Activated naive CD8-positive, alpha-beta T cell treated with anti-CD3 and anti-CD28 coated beads for 36 hours (primary cell): ENCODE measurements at places on chromosomes 13 and 19.

DNA sequence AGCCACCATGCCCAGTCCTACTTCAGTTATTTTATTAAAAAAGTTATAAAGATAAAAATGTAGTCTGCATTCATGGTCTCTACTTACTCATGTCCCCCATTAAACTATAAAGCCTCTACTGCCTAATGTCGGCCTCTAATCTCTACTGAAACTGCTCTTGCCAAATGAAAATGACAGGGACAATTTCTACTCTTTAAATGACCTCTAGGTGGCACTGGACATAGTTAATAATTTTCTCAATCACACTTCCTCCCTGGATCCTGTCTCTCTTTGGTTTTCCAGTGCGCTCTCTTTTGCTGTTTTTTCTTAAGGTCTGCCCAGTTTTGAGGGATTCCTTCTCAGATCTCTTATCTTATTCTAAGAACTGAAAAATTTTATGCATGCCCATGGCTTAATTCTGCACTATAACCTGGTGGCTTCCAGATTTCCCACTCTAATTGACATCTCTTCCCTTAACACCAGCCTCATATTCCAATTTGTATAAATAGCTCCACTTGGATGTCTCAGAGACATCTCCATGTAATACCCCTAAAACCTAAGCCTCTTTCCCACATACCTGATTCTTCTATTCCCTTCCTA is 54.3 kb downstream of the MTMR6 start:
- DNase-seq: no peak

- DNase-seq: peak; percentile 57
Observed at GRCh38 chr19:5987077-5987818, 9.3 kb upstream of the RANBP3 start.

DNA sequence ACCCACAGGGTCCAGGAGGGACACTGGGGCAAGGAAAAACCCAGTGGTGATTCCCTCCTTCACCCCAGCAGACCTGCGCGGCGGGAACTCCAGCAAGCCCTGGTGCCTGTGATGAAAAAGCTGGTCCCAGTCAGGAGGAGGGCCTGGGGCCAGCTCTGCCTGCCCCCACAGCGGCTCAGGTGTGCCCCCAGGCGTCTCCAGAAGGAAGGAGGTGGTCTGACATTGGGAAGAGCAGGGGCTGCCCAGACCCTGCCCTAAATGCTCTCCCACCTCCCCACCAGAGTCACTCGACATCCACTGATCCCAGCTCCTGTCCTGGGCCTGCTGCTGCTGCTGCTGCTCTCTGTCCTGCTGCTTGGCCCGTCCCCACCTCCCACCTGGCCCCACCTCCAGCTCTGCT is 6.2 kb downstream of the PTH2 start:
- DNase-seq: no peak

DNA sequence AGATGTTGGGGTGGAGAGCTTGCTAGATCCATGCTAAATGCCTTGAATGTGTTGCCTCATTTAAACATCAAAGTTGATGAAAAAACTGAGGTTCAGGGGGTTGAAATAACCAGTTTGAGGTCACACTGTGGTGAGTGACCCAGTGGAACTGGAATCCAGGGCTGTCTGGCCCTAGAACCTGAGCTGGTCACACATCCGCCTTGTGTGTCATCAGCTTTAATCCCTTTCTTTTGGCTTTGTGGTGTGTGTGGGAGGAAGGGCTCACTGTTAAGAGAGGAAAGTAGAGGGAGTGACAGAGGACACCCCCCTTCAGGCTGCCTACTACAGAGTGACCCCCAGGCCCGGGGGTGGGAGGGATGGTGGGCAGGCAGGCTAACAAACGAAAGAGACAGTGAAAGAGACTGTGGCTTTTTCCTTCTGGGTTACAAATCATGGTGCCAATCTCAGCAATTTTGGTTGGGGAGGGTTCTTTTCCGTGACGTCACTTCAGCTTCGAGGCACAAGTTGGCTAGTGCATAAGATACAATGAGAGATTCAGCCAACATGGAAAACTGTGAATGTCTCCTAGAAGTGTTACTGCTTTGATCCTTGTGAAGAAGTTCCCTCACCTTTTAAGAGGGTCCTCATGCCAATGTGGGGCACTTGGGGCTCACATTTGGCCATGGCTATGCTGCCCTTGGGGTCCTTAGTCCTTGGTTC is 164.9 kb downstream of the DLEU7 start:
- DNase-seq: no peak

DNA sequence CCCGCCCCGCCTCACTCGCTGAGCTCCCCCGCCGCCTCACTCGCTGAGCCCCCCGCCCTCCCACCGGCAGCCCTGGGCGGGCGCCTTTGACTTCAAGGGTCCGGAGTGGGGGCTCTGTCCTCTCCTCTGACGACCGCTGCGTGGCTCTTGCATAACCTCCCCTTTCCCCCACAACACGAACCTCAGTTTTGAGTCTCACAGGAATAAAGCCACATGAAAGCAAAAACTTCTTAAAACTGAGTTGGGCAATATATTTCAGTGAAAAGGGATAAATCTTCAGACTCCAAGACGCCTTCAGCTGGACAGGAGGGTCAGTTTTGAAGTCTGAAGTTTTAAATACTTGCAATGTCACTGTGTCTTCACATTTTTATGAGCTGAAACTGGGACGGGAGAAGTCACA is 70.6 kb upstream of the C13orf46 start:
- DNase-seq: no peak

DNA sequence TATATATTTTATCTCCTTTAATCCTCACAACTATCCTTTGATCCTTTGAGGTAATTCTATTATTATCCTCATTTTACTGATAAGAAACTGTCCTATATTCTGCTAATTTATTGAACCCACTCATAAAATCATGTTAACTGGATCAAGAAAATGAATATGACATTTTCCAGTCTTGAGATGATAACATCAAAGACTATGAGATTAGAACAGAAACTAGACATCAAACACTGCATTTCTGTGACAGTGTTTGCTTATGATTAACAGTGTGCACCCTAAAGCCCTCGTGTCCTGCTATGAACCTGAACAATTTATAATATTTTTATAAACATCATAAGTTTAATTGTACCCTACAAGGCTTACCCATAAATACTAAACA is 96.3 kb downstream of the TBC1D4 start:
- DNase-seq: no peak

GRCh38 chr13:23673354-23673753 is 103.1 kb downstream of the TNFRSF19 start:
- no peak for DNase-seq

GRCh38 chr19:49488046-49488862 is 846 bp downstream of the RPL13A start:
- DNase-seq: no peak

- DNase-seq: no peak
Observed at GRCh38 chr13:74325106-74325505, 190.9 kb upstream of the KLF12 start.

GRCh38 chr13:37382146-37382545 is 216.4 kb downstream of the POSTN start:
- no peak for DNase-seq
